ENCODE measurements at places on chromosomes 13 and 19.

- no peak for DNase-seq
Observed at GRCh38 chr13:80133631-80134261, 207.2 kb downstream of the SPRY2 start.

GRCh38 chr19:28319227-28319626 is 893.7 kb downstream of the UQCRFS1 start:
- DNase-seq, result no peak

- no peak for DNase-seq
Observed at GRCh38 chr19:55552620-55553019, 7.3 kb upstream of the SBK3 start.

- no peak for DNase-seq
Observed at GRCh38 chr19:32265995-32266394, 79.4 kb upstream of the ZNF507 start.
